Bone marrow (tissue), 2 donors: ENCODE measurements at places on chromosomes 3 and 15.

DNA sequence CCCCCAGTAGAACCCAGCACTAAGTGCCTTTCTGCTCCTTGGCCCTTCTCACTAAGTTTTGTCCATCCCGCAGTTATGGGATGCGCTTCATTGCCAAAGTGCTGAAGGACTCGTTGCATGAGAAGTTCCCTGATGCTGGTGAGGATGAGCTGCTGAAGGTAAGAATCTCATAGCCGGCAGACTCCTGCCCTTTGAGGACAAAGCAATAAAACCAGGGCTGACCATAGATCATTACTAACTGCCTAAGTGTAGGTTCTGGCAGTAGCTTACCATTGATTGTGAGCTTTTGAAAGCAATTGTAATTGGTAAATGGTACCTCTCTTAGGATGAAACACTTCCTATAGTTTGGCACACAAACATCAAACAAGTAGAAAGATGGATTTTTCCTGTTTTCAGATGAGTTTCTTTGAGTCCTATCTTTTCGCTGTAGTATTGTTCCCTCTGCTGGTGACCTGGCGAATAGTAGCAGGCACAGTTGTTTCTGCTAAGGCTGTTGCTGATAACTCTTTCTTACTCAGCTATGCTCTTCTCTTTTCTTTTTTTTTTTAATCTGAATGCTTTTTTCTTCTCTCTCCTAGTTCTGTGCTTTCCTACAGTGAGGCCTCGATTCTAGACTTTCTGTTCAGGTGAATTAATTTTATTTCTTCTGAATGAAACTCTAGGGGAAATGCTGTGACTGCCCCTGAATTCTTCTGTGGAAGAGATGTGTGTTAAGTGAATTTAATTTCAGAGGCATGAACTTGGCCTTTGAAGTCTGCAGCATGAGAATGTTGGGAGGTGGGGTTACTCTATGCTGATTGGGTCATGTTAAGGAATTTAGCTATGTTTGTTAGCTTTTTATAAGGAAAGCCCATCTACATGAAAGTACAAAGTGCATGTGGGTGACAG, 47.4 kb upstream of the CRTC3 start:
- peak; percentile 12 for DNase-seq

GRCh38 chr3:66983101-66983500, 15.0 kb upstream of the KBTBD8 start:
- DNase-seq: no peak

- no peak for DNase-seq
Measured at GRCh38 chr15:95247071-95247984, 1016.0 kb downstream of the MCTP2 start.

- DNase-seq: no peak
Measured at GRCh38 chr15:101504866-101505609, 15.5 kb upstream of the PCSK6 start.

DNA sequence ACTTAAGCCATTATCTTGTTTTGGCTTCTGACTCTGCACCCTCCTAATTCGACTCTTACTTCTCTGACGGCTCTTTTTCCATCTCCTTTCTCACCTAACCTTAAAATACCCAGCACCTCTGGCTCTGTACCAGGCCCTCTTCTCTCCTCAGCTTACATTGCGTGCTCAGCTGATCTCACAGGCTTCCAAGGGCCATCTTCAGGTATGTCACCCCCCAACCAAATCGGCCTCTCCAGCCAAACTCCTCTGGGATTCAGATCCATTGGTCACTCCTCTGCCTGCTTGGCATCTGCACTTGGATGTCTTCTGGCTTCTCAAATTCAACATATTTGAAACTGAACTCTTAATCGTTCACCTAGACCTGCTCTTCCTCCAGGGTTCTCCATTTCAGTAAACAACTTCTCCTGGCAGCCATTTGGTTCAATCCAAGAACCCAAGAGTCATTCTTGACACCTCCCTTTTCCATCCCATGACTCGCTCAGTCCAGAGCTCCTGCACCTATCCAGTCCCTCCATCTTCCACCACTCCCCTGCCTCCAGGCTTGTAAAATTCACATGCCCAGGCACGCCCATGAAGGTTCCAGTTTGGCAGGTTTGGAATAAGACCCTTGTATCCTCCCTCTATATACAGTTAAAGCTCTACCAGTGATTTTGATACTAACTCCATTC, 35.2 kb upstream of the SLC41A3 start:
- no peak for DNase-seq

DNA sequence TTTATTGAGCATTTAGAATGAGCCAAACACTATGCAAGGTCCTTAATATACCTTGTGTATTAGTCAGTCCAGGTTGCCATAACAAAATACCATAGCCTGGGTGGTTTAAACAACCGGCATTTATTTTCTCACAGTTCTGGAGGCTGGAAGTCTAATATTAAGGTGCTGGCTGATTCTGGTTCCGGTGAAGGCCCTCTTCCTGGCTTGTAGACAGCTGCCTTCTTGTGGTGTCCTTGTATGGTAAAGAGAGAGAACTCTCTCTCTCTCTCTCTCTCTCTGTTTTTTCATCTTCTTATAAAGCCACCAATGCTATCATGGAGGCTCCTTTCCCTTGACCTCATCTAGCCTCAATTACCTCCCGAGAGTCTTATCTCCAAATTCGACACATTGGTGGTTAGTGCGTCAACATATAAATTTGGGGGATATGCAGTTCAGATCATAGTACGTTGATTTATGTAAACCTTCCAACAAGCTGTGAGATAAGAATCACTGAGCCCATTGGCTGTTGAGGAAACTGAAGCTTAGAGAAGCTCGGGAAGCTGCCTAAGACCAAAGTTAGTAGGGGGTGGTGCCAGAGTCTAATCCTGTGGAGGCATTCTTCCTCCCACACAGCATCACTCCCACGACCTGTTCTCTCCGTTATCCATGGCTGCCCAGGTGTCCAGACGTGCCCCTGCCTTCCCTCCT, 298.0 kb upstream of the PROK2 start:
- no peak for DNase-seq

GRCh38 chr3:94156626-94157025, 93.8 kb downstream of the NSUN3 start:
- DNase-seq: no peak

GRCh38 chr3:141960731-141961130, 84.3 kb downstream of the ATP1B3 start:
- DNase-seq: no peak

- DNase-seq: no peak
Measured at GRCh38 chr3:50133283-50133615, 21.9 kb upstream of the SEMA3F start.

DNA sequence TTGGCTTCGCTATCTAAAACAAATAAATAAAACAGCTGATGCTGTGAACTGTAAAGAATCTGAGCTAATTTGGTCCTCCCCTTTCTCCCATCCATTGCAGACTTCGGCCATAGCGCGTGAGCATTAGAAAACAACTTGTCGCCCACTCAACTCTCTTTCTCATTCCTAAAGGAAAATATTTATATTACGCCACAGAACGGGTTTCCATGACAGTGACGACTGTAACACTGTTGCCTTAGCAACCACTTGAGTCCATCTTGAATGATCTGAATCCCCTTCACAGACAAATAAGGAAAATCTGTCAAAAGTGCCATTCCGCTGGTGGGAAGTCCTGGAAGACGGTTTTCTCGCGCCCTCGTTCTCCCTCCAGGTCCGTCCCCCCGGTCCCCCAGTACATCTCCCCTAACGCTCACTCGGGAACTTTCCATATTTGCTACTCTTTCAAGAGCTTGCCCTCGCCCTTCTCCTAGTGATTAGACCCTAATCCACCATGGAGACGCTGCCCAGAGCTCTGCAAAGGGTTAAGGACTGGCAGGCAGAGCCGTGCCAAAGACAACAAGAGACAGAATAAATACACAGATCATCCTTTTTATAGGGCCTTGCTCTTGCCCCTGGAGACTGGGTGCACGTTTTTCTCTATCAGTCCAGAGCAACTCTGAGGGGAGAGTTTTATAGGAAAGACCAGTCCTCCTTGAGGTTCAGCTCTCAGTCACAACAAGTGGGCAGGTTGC, 50.5 kb downstream of the CRYGS start:
- DNase-seq: no peak

GRCh38 chr3:116835658-116836057, 126.1 kb downstream of the TUSC7 start:
- DNase-seq: no peak

DNA sequence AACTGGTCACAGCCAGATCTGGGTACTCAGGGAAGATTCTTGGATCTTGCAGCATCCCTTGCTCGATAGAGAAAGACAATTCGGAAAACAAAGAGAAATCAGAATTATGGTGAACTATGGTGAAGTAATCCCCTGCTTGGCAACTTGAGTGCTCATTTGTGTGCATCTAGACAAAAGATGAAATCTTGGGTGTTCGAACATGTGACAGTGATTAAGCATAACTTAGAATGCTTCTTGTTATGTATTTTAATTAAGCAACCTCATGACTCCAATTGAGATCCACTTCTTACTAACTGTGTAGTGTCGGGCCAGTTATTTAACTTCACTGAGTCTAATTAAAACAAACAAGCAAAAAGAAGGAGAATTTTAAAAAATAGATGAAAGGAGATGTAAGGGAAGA, 56.5 kb downstream of the ZNF385D start:
- DNase-seq: no peak

DNA sequence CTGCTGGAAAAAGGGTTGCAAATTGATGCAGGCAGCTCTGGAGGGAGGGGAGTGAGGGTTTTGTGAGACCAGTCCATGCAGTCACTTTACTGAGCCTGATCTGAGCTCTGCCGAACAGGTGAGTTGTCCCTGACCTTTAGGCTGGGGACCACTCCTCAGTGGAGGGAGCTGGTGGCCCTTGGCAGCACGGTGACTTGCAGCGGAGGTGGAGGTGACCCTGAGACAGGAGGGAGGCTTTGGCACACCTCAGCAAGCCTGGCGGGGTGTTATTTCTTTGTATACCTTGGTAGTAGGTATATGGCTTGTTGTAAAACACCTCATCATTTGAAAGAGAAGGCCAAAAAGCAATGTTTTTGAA, 43.5 kb downstream of the FGD5 start:
- DNase-seq: no peak

DNA sequence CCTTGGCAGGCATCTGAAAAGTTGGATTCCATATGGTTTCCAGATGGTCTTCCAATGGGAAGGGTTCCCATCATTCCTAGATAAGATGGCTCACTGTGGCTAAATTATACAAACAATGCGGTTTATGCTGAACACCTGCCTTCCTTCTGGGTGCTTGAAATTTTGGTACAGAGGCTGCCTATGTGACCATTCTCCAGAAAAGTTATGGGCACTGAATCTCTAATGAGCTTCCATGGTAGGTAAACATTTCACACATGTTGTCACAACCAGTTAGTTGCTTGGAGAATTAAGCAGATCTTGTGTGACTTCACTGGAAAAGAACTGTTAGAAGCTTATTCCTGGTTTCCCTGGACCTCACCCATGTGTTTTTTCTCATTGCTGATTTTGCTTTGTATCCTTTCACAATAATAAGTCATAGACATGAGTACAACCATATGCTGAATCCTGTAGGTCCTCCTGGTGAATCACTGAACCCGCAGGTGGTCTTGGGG, 30.1 kb downstream of the PLOD2 start:
- DNase-seq: no peak

DNA sequence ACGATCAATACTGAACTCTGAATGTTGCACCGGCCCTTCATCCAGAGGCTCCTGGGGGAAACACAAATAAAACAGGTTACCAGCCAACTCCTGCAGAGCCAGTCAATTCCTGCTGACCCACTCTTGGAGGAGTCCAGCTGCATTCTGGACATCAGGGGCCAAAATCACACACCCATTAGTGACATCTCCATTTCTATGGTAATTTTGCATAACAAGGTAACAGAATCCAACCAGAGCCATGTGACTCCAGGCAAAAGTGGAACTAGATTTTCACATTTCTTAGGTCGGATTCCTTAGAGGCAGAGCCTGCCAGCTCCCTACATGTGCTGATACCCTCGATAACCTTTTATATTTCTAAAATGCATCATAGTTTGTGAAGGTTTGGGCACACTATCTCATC, 119.2 kb upstream of the CTNNB1 start:
- no peak for DNase-seq

DNA sequence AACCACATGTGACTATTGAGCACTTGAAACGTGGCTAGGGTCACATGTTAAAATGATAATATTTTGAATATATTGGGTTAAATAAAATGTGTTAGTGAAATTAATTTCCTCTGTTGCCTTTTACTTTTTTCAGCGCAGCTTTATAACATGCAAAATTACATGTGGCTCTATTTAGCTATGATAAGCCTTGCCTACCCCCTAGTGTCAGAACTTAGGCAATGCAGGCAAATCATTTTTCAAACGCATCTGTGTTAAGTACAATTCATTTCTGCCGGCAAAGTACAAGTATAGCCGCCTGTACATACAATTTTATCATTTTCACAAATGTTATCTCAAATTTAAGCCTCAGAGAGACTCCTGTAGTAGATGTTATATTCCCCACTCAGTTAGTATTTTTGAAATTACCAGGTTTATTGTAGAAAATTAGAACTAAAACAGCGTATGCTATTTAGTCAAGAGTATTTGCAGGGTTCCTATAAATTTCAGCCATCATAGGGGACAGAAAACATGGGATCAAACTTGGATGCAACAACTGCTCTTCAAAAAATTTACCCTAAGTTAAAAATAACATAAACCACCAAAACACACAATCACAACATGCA, 56.1 kb downstream of the TAFA4 start:
- DNase-seq: peak; percentile 45

DNA sequence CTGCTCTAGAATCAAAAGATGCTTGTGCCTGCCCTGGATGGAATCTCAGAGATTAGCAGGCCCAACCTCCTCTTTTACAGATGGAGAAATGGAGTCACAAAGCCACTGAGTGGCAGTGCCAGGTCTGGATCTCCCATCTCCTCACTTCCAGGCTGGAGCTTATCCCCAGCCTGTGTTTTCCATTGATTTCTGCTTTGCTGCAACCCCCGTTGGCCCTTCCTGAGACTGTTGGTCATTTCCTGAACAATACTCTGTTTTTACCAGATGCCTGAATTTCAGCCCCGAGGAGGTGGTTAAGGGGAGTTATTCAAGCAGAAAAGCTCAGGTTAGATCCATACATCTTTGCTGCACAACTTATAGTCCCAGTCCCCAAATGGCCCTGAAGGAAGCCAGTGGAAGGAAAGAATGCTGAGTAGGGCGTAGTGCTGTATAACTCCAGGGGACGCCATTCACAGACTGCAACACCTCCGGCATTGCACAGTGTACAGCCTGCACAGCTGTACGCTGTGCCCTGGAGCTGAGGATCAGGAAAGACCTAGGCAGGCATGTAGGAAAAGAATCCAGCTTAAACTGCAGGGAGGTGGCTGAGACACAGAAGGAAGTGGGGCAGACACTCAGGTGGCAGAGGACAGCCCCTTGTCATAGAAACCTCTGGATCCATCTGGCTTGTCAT, 77.5 kb downstream of the RPLP1 start:
- DNase-seq: no peak
